ENCODE measurements at places on chromosomes 2 and 18.

- DNase-seq, result no peak
These were observed 126.0 kb downstream of the GLI2 start for GRCh38 chr2:120861576-120862191.

DNA sequence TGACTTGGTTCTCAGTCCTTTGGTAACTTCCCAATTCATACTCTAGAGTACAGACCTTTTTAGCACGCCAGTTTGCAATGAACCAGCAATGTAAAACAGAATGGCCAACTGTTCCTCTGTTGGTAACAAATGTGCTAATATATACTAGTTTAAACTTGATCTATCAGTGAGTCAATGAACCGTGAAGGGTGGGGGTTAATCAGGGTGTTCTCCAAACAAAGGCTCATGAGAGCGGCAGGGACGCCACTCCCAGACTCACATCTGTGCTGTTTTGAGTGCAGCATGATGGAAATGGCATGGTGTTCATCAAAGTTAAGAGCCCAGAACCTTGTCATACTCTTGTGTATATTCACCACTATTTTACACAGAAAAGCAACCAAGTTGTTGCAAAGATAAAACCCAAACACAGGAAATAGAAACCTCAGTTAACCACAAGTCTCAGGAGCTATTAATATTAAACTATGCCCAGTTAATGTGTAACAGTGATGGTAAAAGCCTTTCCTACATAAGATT is 70.3 kb downstream of the CERKL start:
- no peak for DNase-seq

GRCh38 chr2:46297546-46298271 is 502 bp downstream of the EPAS1 start:
- no peak for DNase-seq

GRCh38 chr2:12389344-12390045 is 327.2 kb upstream of the TRIB2 start:
- DNase-seq, result no peak

GRCh38 chr2:25829377-25829704 is 48.9 kb downstream of the ASXL2 start:
- DNase-seq, result no peak

DNA sequence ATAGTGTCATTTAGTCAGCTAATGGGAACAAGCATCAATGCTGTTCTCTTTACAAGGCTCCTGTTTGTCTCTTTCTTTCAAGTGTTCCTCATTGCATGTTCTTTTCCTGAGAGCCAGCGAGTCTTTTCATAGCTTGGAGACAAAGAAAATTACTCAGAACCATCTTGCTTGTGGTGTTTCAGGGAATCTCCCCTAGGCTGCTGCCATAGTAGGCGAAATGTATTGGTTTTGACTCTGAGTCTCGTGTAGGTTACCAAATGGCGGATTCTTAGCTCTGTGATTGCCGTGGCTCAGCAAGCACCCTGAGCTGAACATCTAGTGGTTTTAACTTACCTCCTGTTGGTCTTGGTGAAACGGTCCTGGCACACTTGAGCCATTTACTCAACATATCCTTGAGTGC is 68.7 kb downstream of the RHBDD1 start:
- no peak for DNase-seq

GRCh38 chr2:15271276-15271675 is 289.9 kb downstream of the NBAS start:
- DNase-seq, result no peak

DNA sequence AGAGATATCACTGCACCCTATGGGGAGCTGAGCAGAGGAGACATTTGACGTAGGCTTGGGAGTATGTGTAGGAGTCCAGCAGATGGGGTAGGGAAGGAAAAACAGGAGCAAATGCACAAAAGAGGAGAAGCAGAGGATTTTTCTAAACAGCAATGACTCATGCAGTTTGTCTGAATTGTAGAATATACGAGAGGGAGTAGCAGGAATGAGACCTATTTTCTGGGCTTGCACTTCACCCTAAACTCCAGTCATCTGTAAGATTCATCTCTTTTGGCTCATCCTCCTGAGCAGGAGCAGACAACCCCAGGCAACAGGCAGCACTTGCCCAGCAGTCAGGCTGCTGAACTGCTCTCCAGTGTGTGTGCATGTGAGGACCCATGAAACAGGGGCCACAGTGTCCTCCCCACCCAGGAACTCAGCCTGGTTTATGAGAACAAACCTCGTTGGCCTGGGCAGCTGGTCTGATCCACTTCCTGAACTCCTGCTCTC is 100.2 kb upstream of the CDC42EP3 start:
- DNase-seq, result no peak

DNA sequence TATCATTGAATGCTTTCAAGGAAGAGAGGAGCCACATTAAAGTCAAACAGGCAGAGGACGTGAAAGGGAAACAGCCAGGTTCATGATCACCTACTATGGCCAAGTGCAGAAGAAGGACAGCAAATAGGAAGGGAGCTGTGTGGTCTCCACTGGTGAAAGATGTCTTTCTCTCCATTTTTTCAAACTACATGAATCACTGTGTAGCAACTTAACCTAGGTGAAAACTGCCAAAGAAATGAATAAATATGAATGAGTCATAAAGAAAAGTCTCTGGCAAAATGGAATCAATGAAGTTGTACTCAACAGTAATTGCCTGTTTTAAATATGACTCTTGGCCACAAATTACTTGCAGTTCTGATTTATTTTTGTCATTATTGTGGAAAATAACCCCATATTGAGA is 452.6 kb upstream of the PKDCC start:
- no peak for DNase-seq

DNA sequence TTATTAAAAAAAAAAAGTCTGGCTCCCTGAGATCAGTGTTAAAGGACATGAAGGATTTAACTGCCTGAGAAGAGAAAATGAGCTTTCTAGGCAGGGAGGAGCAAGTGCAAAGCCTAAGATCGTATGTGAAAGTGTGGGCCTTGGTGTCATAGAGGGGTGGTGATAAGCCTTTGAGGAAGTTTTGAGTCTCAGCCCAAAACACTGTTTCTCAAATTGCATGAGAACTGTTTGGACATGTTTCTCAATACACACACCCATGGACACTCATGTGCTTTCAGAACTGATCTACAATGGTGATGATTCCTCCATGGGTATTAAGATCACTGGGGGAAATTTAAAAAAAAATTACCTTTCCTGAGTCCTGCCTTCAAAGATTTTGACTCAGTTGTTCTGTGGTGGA is 336.7 kb upstream of the RND3 start:
- no peak for DNase-seq

DNA sequence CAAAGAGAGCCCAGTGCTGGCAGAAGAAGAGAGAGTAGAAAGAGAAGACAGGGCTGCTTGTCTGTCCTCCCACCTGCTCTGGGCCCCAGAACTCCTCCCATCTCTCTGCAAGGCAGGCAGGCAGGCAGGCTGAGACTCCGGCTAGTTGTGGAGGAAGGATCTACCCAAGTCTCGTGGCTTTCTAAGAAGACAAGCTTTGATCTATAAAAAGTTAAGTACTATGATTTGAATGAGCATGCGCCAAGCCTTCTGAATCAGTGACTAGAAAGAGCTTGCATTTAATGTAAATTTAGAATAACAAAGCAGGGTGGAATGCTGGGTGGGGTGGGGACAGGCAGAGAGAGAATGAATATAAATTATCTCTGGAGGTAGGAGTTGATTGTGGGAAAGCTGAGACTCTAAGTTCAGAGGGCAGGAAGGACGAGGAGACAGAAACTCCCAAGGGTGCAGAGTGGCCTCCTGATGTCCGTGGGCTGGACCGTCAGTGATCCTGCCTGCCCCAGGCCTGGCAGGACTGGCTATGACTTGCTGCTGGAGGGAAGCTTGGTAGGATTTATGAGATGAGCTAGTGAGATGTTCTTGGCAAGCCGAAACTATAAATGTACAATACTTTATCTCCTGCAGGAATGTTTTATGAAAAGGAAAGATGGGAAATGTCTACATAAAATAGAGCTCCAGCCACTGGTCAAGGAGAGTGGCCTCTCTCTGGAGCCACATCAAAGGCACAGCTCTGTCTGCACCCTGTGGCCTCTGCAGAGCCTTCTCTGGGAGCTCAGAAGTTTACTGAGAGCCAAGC is 447.5 kb downstream of the TNS1 start:
- DNase-seq, result no peak

GRCh38 chr2:201072201-201072530 is 365 bp downstream of the NDUFB3 start:
- no peak for DNase-seq

- no peak for DNase-seq
These were observed 28.7 kb upstream of the SLC8A1 start for GRCh38 chr2:40480596-40480995.

- no peak for DNase-seq
These were observed 21.6 kb downstream of the KCNG2 start for GRCh38 chr18:79819064-79819967.

DNA sequence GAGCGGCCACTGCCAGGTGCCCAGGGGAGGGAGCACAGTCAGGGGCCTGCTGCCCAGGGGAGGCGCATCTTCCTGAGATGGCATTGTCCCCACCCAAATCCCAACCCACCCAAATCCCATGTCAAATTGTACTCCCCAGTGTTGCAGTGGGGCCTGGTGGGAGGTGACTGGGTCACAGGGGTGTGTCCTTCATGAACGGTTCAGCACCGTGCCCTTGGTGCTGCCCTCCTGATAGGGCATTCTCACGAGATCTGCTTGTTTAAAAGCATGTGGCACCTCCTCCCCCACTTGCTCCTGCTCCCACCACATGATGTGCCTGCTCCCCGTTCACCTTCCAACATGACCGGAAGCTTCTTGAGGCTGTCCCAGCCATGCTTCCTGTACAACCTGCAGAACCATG is 27.6 kb downstream of the ANKMY1 start:
- no peak for DNase-seq

DNA sequence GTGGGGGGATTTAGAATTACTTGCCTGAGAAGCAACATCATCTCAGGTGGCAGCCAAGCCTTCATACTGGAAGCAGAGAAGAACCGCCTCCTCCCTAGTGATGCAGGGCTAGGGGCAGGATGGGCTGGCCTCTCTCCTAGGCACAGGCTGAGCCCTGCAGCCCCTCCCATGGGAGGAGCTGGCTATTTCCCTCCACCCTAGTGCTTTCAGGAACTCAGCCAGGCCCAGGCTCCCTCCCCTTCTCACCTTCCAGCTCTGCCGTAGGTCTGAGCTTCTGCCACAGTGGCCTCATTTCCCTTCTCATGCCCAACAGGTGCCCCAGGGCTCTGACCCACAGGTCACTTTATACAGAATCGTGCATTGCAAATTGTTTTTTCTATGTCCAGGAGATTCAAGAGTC is 31.0 kb downstream of the CENPA start:
- DNase-seq, result no peak
